ENCODE measurements at places on chromosomes 11 and 22.

- no peak for DNase-seq
Observed at GRCh38 chr11:61120706-61121191, 18.5 kb downstream of the CD5 start.

- no peak for DNase-seq
Observed at GRCh38 chr22:39245130-39246039, 603 bp upstream of the PDGFB start.

- DNase-seq, result no peak
Observed at GRCh38 chr11:34145073-34145472, 39.6 kb downstream of the NAT10 start.

DNA sequence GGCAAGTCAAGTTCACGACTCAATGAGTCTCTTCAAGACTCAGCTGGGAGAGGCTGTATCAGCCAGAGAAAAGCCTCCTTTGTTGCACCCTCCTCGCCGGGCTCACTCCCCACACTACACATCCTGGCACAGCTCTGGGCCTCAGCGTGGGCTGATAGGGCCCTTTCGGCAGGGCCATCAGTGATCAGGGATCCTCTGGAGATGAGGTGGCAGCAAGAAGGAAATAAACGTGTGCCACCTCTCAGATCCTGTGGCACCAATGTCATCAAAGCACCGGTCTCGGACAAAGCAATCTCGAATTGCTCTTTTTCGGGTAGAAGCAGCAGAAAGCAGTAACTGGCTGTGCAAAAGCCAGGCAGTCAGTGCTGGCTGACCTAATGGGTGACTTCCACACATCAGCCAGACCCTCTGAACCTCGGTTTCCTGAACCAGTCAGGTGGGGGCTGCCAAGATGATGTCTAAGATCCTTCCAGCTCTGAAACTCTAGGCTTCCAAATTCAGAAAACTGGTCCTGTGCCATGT, 2.1 kb downstream of the EHD1 start:
- DNase-seq, result no peak

DNA sequence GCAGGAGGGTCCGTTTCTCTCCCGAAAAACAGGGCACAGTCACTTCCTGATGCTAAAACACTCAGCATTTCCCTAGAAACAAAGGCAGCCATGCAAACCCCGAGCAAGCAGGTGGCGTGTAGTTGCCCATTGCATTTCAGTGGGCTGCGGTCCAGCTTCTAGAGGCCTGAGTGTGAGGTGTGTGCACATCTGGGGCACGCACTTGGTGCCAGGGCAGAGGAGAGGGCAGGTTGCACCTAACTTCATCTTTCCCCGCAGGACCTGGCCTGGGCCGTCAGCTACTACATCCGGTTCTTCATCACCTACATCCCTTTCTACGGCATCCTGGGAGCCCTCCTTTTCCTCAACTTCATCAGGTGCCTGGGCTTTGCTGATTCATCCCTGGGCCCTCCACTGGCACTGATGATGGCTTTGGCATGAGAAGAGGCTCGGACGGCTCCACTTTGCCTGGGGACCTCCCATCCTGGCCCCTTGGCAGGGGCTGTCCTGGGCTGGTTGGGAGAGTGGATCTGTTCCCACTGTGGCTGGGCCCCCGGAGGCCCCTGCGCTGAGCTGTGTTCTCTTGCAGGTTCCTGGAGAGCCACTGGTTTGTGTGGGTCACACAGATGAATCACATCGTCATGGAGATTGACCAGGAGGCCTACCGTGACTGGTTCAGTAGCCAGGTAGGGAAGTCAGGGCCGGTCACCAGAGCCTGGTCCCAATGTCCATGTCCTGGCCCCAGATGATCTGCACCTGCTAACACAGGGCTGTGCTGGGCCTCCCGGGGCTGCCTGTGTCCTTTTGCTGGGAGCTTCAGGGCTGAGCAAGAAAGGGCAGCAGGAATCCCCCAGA, 28.4 kb downstream of the FADS3 start:
- no peak for DNase-seq

DNA sequence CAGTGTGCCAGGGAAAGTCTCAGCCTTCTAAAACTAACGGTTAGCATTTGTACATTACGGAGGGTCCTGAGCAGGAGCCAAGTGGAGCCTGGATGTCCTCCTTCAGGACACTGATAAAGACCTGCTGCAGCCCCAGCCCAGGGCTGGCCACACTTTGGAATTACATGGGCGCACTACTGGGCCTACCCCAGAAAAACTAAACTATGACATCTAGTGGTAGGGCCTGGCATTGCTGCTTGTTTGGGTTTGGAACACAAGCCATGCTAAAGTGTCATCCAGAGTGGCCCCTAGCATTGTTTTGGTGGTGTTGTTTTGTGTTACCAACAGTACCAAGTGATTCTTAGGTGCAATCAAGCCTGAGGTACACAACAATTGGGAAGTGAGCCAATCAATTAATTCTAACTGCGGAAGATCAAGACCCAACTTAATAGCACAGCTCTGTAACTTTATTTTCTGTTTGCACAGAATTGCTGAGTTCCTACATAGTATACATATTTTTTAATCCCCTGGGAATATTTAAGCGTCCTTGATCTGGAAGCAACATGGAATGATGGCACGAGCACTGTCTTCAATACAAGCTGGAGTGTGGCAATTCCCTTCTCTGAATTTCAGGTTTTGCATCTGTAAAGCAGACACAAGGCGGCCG, 340.7 kb downstream of the LARGE1 start:
- DNase-seq, result peak; percentile 43

GRCh38 chr11:43908191-43908590, 27.6 kb downstream of the ALKBH3 start:
- no peak for DNase-seq

DNA sequence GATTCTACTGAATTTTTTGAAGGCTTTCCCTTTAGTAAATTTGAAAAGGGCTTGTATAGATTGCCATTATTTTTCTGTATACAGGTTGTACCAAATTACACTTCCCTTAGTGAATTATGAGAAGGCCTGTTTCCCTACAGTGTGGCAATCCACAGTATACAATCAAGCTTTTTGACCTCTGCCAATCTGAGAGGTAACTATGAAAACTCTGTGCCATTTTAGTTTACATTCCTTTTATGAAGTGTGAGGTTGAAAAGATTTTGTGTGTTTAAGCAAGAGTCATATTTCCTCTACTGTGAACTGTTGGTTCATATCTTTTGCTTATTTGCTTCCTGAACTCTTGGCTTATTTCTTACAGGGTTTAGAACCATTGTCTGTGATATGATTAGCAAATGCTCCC, 432.5 kb downstream of the KCNA4 start:
- DNase-seq, result no peak

GRCh38 chr11:107182978-107183377, 164.7 kb upstream of the GUCY1A2 start:
- no peak for DNase-seq

GRCh38 chr11:46697303-46697702, 3.1 kb downstream of the ARHGAP1 start:
- no peak for DNase-seq

GRCh38 chr22:38213990-38214301, 12.2 kb downstream of the MAFF start:
- DNase-seq, result no peak

GRCh38 chr11:12695221-12695794, 21.1 kb downstream of the TEAD1 start:
- no peak for DNase-seq

DNA sequence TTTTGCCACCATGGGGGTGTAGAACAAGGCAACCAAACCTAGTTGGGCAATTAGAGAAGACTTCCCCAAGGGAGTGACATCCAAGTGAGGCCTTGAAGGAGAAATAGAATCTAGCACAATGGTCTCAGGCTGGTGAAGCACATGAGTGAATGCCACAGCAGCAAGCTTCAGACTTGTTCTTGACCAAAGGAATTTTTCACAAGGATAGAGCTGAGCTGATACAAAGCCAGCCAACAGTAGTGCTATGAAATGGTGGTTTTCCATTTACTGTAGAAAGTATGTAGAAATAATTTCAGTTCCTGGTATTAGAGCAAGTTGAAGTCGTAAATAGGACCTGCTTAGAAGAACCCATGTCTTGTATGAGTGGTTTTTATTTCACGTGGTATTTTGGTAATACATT, 148.3 kb upstream of the RASSF10 start:
- DNase-seq, result no peak

DNA sequence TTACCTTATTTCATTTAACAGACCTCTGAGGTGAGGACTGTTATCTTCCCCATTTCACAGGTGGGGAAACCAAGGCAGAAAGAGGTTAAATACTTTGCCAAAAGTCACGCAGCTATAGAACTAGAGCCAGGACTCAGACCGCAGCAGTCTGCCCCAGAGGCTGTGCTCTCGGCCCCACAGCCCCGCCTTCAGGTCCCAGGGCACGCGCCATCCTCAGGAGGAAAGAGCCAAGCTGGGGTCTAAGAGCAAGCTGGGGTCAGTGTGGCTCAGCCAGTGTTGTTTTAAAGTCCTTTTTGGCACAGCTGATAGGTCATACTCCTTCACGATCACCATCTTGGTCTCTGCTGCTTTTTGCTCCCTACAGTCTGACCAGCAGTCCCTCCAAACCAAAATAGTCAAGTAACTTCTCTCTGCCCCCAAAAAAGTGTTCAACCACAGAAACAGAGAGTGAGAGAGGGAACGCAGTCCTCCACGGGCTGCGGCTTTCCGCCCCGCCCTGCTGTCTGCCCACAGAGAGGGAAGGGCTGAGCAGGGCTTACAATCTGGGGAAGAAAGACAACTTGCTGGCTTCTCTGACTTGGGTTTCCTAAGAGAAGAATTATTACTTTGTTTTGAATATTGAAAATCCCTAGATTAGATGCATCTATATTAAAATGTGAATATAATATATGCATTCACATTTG, 137.2 kb upstream of the OPCML start:
- DNase-seq, result no peak

GRCh38 chr11:97107604-97108003, 717.8 kb downstream of the JRKL start:
- DNase-seq, result no peak

GRCh38 chr22:42772647-42773046, 52.0 kb upstream of the A4GALT start:
- DNase-seq, result no peak

DNA sequence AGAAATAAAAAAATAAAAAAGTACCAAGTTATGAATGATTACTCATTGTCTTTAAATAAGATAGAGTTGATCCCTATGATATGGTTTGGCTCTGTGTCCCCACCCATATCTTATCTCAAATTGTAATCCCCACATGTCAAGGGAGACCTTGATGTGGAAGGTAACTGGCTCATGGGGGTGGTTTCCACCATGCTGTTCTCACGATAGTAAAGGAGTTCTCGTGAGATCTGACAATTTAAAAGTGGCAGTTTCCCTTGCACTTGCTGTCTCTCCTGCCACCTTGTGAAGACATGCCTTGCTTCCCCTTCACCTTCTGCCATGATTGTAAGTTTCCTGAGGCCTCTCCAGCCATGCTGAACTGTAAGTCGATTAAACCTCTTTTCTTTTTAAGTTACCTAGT, 18.8 kb downstream of the QSER1 start:
- DNase-seq, result no peak

- DNase-seq, result no peak
Observed at GRCh38 chr11:129279326-129280026, 87.4 kb upstream of the ARHGAP32 start.

- no peak for DNase-seq
Observed at GRCh38 chr22:28788601-28789000, 11.8 kb downstream of the XBP1 start.

DNA sequence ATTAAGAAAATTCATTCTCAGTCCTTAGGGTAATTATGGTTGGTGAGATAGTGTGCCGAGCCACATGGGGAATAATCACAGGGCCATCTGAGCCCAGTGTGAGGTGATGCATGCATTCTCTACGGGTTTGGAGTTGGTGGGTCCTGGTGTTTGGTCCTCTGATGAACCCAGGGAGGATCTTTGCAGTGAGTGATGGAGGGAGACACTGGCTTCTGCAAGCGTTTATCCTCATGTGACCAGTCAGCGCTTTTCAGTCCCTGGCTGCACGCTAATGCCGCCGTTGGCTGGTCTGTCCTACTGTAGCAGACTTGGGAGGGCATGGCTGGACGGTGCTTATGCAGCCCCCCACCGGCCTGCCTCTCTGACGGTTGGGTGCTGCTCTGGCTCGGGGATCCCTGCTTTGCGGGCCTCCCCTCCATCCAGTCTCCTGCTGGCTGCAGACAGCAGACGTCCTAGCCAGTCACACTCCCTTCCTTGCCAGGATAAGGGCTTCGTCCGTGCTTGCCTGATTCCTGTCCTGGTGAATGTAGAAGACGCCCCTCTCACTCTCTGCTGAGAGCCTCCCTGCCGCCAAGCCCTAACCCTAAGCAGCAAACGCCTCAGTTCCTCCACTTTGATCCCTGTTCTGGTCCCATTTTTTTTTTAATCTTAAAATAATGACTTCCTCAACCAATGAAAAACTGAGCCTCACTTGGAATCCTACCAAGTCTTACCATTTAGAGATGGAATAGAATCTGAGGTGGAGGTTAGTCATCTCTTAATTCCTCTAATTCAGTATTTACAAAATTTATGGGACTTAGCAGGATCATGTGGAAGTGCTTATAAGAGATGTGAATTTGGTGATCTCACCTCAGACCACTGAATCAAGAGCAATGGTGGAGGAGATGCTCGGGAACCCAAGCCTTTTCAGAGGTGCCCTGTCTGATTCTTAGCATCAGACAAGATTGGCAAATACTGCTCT, 143.7 kb upstream of the SORL1-AS1 start:
- DNase-seq, result no peak

- DNase-seq, result no peak
Observed at GRCh38 chr11:25886036-25886435, 445.9 kb upstream of the ANO3 start.

DNA sequence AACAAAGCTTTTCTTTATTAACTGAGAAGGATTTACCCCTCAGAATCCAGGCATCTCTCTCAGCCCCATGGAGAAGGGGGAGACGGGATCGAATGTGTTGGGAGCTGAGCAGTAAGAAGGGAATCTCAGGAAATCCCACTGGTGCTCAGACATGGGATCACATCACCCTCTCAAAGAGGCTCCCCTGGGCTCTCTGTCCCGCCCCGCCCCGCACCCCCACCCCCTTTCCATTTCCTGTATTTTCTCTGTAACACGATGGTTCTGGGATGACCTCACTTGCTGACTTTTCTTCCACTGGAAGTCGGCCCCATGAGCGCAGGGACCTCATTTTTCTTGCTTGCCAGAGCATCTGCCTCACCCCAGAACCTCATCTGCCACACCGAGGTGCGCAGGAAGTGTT, 100.0 kb downstream of the RPS6KA4 start:
- DNase-seq, result no peak

- no peak for DNase-seq
Observed at GRCh38 chr22:50531962-50532674, 2.3 kb upstream of the TYMP start.
